ENCODE measurements at places on chromosomes 3 and 15.

DNA sequence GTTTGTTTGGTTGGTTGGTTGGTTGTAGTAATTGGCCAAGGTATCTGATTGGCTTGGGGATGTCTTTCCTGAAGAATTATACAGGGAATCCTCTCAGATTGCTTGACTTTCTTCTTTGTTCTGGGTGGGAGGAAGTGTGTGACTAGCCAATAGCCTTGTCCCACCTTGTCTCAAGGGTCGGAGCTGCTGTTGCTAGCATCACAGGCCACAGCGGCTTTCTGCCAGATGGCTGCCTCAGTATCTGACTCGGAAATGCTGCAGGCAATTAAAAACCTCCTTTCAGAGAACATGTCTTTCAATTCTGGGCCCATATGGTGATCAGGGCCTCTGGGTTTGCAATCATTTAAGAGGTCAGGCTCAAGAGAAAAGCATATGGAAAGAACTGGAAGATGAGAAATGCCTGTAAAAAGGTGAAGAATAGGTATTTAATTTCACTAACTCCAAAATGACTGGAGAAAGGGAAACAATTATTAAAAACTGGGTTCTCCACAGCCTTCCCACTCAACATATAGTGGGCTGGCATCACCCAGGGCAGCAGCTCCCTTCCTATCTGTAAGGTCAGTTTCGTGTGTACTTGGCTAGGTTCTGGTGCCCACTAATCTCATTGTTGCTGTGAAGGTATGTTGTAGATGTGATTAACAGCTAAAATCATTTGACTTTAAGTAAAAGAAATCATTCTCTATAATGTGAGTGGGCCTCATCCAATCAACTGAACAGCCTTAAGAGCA, 32.4 kb downstream of the TGFBR2 start:
- DNase-seq: no peak

GRCh38 chr3:66386925-66387650, 113.7 kb downstream of the LRIG1 start:
- peak; percentile 70 for DNase-seq

DNA sequence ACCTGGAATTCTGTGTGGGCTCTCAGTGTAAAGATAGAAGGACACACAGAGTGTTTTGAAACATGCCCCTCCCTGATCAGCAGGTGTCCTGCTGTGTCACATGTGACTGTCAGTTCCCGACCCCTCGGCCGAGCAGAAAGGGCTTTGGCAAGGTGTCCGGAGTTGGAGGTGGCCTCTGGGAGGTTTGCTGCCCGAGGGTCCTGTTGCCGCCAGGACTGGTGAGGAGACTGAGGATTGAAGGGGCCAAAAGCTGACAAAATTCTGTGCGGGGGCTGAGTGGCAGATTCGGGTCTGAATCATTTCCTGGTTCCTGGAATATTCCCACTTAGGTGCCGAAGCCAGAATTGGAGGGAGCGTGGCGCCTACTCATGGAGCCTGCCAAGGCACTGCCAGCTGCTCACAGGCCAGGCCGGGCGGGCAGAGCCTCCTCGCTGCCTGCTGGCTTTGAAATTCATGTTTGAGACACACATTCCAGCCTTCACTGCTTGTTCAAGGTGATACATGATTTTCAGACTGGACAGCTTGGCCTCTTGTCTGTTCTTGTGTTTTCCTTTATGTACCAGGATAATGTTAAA, 83.8 kb downstream of the APBA2 start:
- peak; percentile 57 for DNase-seq

GRCh38 chr15:94021621-94022320, 209.6 kb upstream of the MCTP2 start:
- no peak for DNase-seq

DNA sequence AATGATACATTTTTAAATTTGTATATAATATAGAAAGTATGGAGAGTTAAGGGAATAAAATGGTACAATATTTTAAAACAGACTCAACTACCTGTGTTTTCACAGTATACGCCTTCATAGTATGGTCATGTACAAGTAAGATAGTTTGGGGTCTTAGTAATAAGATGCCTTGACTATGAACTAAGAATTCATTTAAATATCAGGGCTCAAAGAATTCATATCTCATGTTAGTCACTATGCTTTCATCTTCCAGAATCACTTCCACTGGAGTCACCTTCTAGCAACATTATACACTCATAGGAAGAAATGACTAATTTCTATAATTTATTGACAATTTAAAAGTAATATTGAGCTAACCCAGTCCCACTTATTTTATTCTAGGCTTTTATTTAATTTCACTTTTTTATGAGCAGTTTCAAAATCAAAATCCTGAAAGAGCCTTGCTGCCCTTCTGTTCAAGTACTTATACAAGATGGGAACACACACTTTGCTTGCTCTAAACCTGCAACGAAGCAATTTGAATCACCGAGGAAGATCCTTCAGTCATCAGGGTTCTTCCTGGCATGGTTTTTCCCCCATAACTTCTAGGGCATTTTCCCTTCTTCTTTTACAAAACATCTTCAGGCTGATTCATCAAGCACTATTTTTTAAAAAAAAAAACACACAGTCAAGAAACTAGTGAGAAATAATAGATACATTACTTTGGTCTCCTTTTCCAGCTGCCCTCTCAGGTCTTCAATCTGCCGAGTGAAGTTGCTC, 94.1 kb downstream of the MYH15 start:
- DNase-seq: no peak

DNA sequence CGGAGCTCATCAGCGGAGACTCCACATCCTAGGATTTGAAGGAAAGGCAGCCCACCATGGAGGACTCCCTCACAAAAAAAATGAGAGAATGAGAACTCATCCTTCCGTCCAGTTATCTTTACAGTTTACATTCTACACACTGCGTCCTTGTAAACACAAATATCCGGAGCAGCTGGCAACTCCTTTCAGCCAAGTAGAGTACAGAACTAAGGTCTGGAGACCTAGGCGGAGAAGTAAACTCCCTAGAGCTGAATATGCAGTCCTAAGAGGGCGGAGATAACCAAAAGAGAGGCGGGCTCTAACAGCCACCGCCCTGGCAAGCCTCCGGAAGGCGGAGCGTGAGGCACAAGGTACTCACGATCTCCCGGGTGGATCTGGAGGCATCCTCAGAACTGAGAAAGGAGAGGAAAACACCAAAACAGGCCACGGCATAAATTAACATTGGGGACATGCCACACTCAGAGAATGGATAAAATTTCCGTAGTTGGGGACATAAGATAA, 924 bp upstream of the SIN3A start:
- DNase-seq: peak; percentile 92

DNA sequence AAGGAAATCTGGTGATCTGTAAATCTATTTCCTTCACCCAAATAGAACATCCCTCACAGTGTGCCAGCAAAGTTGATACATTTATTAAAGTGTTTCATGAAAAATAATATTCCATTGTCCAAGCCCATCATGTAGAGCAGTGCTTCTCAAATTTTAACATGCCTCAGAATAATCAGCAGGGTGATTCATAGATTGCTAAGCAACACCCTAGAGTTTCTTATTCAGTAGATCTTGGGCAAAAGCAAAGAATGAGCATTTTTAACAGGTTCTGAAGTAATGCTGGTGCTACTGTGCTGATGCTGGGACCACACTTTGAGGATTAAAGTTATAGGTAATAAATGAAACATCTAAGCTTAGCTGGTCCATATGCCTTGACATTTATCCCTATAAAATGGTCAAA, 210.5 kb downstream of the ZIC4 start:
- no peak for DNase-seq
